ENCODE measurements at places on chromosomes 11 and 22. TPM values are rescaled to one million over a fixed set of nuclear protein-coding genes. Genes with fewer than 3 reads are reported as not detected.

USP35 gene
- 8.5 TPM for total RNA-seq

SLC22A8 gene
- total RNA-seq: not detected

CCDC15 gene
- total RNA-seq: 1.0 TPM

TOB2 gene
- 38.9 TPM for total RNA-seq

HORMAD2 gene
- not detected for total RNA-seq

TRIM29 gene
- total RNA-seq: not detected

CARS1 gene
- 67.8 TPM for total RNA-seq

OR52N4 gene
- total RNA-seq: not detected

SLC22A6 gene
- not detected for total RNA-seq

MLC1 gene
- 2.5 TPM for total RNA-seq

ZP1 gene
- 0.93 TPM for total RNA-seq

EHF gene
- 0.09 TPM for total RNA-seq

HBE1 gene
- not detected for total RNA-seq

TBX10 gene
- not detected for total RNA-seq

NEFH gene
- 0.85 TPM for total RNA-seq

OR52H1 gene
- not detected for total RNA-seq

PLAAT2 gene
- not detected for total RNA-seq

All from pericardium fibroblast (primary cell).